ENCODE measurements at places on chromosomes 16 and 17.

DNA sequence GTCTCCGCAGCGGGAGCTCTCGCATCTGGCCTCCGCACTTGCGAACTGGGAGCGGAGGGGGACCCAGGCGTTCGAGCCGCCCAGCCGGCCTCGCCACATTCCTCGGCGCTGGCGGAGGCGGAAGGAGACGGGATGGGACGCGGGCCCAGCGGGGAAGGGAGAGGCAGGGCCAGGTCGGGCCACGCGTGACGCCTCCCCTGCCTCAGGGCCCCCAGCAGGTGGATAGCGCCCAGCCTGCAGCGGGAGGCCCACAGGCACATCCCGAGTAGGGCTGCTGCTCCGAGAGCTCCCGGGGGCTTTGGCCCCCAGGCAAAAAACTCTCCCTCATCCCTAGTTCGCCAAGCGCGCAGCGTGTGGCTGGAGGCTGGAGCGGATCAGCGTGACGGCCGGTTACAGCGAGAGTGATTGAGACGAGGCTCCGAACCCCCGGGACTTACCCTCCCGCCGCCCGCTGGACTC, 800 bp downstream of the PLEKHH3 start:
- DNase-seq: no peak

GRCh38 chr17:17139972-17140589, 66.1 kb downstream of the PLD6 start:
- no peak for DNase-seq

- no peak for DNase-seq
Measured at GRCh38 chr16:13350000-13350399, 448.6 kb downstream of the SHISA9 start.

- DNase-seq: no peak
Measured at GRCh38 chr16:69036399-69037091, 68.9 kb upstream of the HAS3 start.

DNA sequence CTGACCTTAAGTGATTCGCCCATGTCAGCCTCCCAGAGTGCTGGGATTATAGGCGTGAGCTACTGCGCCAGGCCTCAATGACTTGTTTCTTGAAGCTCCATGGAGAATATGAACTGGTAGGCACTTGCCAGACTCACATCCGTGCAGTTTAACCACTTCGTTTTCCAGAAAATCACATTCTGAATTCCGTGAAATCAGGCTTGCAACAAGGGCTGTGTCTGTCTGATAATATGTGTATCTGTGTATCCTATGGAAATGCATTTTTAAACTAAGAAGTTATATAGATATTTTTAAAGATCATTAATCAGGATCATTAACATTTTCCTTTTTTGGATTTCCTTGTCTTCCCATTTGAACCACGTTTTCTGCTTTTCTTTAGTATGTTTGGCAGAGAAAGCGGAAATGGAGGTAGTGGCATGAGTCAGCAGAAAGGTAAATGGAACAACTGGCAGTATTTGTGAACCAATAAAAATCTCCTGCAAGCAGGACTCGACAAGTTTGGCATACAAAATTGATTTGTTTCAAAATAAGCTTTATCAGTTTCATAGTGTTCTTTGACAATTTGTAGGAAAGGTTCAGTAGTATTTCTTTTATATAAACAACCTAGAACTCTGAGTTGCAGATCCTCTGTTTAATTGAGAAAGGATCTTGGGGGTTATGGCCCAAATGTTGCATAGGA, 33.0 kb downstream of the USP10 start:
- DNase-seq: no peak

- DNase-seq: no peak
Measured at GRCh38 chr17:3888343-3889171, 4.3 kb downstream of the CAMKK1 start.

DNA sequence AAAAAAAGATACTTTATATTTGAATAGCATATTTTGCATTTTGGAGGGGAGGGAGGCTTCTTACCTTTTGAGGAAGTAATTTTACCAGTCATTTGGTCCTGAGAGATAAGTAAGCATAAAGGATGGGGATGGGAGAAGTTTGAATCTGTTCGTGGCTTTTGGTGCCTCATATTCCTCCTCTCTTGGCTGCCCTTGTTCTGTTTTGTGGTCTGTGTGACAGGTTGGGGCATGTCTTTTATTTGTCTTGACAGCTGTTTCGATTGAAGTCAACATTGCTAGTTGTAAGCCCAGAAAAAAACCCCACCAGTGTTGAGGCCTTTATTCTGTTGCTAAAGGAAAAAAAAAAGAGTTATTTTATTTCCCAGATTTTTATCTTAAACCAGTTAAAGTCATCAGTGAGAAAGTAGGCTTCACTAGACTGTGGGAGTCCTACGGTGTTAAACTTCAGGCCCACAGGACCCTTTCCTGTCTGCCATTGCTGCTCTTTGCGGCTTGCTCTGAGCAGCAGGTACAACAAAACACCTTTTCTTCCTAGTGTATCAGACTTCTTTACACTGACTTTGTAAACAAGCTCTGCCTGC, 11.4 kb downstream of the SLC7A6 start:
- peak; percentile 83 for DNase-seq

GRCh38 chr17:2101448-2102257, 46.8 kb downstream of the HIC1 start:
- DNase-seq: peak; percentile 70

- DNase-seq: no peak
Measured at GRCh38 chr17:17411692-17412091, 65.1 kb upstream of the MED9 start.

DNA sequence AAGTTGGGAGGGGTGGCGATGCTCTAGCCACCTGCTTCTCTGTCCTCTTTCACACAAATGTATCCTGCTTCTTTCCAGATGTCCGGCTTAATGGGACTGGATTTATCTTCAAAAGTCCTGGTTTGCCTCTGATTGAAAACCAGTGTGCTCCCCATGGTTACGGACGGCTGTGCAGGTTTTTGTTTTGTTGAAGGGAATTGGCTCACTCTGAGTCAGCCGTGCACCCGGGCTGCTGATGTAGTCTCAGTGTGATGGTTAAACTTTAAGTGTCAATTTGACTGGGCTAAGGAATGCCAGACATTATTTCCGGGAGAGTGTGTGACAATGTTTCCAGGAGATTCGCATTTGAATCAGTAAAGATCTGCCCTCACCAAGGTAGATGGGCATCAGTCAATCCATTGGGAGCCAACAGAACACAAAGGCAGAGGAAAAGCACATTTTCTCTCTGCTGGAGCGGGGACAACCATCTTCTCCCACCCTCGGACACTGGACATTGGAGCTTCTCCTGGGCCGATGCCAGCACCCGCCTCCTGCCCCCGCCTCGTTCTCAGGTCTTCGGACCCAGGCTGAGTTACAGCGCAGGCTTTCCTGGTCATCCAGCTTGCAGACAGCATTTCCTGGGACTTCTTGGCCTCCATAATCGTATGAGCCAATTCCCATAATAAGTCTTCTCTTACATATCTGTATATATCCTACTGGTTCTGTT, 126.9 kb upstream of the TNRC6C start:
- DNase-seq: no peak

DNA sequence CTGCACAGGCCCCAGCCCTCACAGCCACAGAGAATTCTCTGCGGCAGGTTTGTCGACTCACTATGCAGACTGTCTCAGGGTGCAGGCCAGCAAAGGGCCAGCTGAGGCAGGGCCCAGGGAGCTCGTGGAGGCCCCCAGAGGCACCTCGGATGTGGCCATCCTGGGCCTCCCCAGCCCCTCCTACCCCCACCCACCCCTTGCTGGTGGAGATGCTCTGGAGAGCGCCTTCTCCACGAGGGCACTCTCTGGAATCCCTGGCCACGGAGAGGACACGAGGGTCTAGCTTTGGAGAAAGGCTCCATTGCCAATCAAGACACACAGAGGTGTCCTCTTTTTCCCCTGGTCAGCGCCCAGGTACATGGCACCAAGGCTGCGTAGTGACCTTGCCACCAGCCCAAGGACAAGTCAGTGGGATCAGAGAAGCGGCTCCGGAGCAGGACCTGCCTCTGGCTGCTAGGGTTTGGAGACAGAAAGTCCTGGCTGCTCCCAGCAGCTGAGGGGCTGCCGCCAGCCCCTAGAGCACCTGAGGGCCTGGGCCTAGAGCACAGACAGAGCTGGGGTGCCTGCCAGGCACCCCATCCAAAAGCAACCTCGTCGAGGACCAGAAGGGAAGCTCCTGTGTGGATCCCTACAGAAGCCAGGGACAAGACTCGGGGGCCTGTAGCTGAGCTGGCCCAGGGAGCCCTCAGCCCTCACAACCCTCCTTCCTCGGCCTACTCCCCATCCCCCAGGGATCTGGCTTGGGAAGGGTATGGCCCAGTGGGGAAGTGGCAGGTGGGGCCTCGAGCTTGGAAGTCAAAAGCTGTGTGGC, 18.7 kb downstream of the ARL2BP start:
- DNase-seq: no peak

DNA sequence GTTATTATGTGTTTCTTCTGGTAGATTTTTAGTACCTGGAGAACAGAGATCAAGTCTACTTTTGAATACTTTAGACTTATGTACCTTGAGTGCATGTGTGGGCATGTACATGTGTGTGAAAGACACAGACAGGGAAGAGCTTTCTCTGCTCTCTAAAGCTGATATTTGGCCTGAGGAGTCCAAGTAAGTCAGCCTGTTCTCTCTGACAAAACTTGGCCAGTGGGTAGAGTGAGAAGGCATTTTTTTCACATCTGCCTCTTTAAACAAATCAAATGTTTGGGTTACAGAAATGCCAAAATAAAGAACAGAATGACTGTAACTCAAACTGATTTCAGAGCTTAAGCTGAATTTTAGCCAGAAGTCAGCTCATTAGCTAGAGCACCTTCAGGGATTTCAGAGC, 309.7 kb upstream of the DYNLRB2 start:
- DNase-seq: no peak

GRCh38 chr17:44053125-44053872, 13.2 kb downstream of the LSM12 start:
- DNase-seq: no peak

DNA sequence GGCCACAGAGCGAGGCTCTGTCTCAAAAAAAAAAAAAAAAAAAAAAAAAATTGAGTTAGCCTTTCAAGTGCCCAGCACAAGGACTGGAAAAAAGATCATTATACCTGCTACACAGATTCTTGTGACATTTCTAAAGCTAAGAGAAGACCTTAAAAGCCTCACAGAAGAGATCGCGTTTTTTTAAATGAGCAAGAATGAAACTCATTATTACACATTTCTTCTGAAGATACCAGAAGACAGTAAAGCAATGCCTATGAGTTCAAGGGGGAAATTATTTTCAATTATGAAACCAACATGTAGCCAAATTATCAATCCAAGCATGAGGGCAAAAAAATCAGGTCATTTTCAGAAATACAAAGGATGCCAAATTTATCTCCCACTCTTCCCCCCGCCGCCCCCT, 56.8 kb downstream of the MED13 start:
- no peak for DNase-seq

DNA sequence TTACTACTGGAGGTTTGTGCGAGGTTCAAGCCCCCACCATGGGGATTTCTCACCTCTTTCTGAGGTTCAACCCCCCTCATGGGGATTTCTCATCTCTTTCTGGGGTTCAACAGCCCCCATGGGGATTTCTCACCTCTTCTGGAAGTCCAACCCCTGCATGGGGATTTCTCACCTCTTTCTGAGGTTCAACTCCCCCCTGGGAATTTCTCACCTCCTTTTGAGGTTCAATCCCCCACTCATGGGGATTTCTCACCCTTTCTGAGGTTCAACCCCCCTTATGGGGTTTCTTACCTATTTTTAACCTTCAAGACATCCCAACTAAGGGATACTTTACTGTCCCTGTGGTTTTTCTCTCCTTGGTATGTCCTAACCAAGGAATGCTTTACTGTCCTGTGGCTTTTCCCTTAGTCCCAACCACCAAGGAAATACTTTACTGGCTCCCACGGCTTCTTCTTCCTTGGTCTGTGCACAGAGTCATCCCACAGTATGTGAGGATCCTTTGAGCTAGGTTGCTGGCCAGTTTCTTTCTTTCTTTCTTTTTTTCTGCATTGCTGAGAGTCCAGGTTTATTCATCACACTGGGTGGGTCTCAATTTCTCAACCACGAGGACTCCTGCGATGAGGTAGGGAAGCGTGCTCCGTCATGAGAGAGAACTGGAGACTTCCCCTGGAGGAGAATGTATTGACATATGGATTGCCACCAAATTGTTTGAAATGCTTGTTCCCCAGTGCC, 2140.2 kb downstream of the TP53TG3F start:
- DNase-seq: no peak

DNA sequence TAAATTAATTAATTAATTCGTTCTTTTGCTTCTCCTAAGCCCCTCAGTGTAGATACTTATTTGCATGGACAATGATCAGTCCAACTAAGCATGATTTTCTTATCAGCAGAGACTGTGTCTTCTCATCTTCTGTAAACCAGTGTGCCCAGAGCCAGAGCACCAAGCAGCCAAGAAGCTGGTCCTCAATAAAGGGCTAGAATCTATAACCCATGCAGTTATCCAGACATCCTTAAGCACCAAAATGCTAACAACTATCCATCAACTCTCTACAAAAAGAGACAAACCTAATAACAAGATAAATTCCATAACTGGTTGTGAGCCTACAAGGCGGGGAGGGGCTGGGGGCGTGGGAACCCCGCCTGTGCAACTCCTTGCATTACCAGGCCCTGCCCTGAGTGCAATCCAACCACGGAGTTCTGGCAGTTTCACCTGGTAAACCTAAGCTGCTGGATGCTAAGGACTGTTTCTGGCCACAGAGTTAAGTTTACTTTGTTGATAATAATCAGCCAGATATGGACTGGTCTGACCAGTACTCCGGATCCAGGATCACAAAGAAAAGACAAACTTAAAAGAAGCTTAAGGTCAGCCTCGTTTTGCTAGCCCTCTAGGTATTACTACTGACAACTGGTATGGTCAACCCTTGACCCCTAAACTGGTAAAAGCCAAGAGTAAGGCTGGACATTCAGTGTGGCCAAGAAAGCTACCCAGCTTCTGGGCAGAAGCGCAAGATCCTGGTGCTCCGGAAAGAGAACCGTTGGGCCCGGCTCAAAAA, 51.5 kb downstream of the ZFHX3 start:
- DNase-seq: no peak

- no peak for DNase-seq
Measured at GRCh38 chr16:67164599-67165061, at the start of gene HSF4. HSF4 (plus strand) TSS chr16:67164745; CDS start chr16:67164812, 67 bp downstream.

GRCh38 chr17:21351366-21352065, 24.6 kb upstream of the KCNJ12 start:
- DNase-seq: no peak

DNA sequence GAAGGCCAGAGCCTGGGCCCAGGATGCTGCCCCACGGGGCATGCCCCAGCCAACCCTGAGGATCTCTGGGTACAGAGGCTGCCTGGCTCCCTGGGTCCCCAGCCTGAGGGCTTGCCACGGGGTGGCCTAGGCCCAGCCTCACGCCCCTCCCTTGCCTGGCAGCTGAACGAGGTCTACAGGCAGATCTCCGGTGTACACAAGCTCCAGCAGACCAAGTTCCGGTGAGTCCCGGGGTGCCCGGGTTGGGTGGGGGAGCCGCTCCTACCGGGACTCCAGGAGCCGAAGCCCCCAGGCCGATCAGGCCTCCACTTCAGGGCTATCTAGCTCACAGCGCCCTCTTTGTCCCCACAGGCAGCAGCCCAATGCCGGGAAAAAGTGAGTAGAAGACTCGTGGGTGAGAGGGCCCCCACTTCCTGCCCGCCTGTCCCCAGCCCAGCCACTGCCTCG, 19.4 kb downstream of the ITGB4 start:
- DNase-seq: no peak

All from naive thymus-derived CD4-positive, alpha-beta T cell (primary cell).